ENCODE measurements at places on chromosomes 6 and 20. TPM values are rescaled to one million over a fixed set of nuclear protein-coding genes. Genes with fewer than 3 reads are reported as not detected.
A peak's percentile ranks its signal among the peaks of the same experiment; 100 is the strongest.

The LY6G5B gene
- total RNA-seq: 3.9 TPM

DNA sequence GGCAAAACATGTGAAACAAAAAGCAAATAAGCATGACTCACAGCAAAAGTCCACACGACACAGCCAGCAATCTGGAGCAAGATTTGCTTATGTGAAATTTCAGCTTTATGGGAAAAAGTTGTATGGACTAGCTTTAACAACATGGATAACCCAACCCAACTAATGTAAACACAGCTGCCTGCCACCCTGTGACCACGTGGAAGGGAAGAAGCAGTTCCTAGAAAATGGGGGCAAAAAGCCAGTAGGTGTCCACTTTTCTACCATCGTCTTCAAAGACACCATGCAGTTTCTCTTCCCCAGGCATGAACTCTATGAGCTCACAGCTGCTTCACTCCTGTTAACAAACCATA lies 425.4 kb upstream of the RNF217 start:
- no peak for DNase-seq

DNA sequence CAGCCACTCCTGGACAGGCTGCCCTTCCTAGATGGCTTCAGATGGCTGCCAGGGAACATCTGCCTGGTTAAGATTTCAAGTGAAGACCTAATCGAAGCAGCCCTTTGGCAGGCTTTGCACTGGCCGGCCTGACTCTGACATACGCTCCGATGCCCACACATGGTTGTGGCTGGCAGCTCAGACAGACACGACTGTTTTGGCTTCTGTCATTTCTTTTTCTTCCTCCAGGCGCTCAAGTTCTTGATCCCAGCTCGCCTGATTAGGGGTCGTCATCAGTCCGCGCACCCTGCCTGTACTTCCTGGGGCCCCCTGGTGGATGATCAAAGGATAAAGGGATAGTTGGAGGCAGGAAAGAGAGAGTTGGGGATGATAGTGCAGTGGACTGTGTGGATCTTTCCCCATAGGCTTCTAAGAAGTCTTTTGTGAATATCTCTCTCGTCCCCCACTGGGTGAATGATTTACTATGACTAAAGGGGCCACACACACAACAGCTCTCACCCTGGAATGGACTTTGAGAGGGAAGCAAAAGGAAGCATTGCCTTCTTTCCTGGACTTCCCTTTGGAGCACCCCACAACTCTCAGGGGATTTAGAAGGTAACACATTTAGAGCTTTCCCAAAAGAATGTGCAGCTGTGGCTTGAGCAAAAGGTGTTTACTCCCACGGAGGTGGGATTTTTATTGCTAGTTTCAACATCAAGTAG lies 21.4 kb upstream of the TRAM2 start:
- DNase-seq: peak; percentile 79

- no peak for DNase-seq
Observed at GRCh38 chr6:109717971-109718370, 26.9 kb downstream of the FIG4 start.

- no peak for DNase-seq
Observed at GRCh38 chr6:40792183-40792582, 205.0 kb upstream of the LRFN2 start.

DNA sequence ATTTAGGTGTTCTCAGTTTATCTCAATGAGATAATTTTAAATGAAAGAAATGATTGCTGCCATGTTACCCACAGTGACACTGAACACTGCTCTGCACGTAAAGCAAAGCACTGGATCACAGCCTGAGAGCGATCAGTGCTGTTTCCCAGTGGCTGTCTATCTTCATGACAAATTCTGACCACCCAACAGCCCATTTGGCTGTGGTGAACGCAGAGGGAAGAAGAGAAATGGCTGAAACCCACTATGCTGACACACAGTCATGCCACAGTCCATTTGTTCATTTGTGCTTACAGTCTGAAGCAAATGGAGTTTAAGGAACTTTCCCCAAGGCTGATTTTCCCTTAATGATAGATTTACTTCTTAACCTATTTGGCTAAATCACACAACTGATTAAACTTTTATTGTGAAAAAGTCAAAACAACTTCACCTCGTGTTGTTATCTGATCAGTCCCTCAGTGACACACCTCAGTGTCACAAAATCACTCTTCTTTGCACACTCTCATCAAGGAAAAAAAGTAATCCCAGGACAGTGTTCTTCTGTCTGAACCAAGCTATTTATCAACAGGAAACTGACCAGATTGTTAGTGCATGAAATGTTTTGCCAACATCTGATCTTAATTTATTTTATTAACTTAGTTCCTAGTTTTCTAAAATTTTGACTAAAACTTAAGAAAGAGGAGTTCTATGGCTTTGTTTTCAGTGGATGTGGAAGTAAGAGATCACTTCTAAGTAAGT lies 225.1 kb downstream of the TBX18 start:
- no peak for DNase-seq

All from Right ventricle myocardium inferior (tissue), 1 donor.